ENCODE measurements at places on chromosomes 7 and 10. TPM values are rescaled to one million over a fixed set of nuclear protein-coding genes. Genes with fewer than 3 reads are reported as not detected.

DNA sequence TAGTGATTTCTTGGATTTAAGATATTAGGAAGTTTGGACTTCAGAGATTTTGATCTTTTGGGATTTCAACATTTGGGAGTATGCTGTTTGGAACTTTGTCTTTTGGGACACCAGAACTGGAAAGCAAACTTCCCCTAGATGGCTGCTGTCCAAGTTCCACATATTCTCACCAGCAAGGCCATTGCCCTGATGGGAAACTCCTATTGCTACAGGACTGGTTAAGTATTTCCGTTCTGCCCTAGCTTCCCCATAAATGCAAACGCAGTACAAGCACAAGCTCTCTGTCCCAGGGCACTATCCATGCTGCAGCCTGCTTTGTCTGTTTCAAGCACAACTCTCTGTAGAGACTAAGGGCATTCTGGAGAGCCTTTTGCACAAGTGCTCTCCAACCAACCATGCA is 79.3 kb upstream of the SLC25A13 start:
- no peak for DNase-seq

- no peak for DNase-seq
These were observed 161.2 kb downstream of the CELF2 start for GRCh38 chr10:11178606-11179515.

GRCh38 chr7:138105221-138105620 is 29.0 kb downstream of the AKR1D1 start:
- DNase-seq, result peak; percentile 5

The GRM8 gene
- total RNA-seq, result not detected
